ENCODE measurements at places on chromosomes 3 and 15.

- no peak for DNase-seq
Observed at GRCh38 chr3:177642804-177643125, 445.5 kb upstream of the TBL1XR1 start.

- DNase-seq: no peak
Observed at GRCh38 chr15:87604857-87605446, 651.6 kb downstream of the NTRK3 start.

GRCh38 chr15:74109713-74110112 lies 20.7 kb upstream of the ISLR2 start:
- no peak for DNase-seq

GRCh38 chr3:33392703-33393125 lies 47.5 kb downstream of the UBP1 start:
- DNase-seq: peak; percentile 85

DNA sequence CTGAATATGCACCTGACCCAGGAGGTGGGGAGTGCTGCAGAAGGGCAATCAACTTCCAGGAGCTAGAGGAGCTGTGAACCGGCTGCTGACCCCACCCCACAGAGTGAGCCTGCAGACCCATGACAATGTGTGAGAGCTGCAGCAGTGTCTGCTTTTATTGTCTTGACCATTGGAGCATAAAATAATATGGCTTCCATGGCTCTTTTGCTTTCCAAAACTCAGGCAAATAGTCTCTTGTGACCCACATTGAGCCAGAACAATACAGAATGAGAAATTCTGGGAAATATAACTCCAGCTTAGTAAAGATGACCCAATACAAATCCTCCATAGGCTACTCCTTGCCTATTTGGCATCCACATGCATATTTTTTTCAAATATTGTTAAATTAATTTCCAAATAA lies 309.6 kb downstream of the PYDC2 start:
- DNase-seq: no peak

All from AG10803 (cell line).